ENCODE measurements at places on chromosomes 5 and 9. TPM values are rescaled to one million over a fixed set of nuclear protein-coding genes. Genes with fewer than 3 reads are reported as not detected.

DNA sequence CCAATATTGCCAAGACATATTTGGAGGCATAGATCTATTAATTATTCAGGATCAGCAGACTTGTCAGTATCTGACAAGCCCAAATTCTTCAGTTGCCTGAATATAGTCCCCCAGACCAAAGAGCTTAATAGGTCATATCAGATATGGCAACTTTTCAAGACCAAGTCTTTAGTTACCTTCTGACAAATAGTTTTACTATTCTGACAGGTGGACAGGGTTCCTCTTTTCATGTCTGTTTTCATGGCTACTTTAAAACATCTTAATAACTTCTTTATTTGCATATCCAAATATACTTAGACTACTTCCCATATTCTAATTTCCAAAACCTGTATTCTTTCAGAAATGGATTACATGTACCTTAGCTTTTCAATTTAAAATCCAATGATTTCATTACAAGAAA, 65.4 kb downstream of the AUH start:
- no peak overlapping the region for H3K4me3 ChIP-seq
- H3K4me1 ChIP-seq = peaks cover 2% of the 10 kb centered on the region
- DNase-seq = no peak
- H3K27me3 ChIP-seq = no peaks in the 10 kb centered on the region
- H3K27ac ChIP-seq = no peak overlapping the region
- H3K36me3 ChIP-seq = no peaks in the 10 kb centered on the region

DNA sequence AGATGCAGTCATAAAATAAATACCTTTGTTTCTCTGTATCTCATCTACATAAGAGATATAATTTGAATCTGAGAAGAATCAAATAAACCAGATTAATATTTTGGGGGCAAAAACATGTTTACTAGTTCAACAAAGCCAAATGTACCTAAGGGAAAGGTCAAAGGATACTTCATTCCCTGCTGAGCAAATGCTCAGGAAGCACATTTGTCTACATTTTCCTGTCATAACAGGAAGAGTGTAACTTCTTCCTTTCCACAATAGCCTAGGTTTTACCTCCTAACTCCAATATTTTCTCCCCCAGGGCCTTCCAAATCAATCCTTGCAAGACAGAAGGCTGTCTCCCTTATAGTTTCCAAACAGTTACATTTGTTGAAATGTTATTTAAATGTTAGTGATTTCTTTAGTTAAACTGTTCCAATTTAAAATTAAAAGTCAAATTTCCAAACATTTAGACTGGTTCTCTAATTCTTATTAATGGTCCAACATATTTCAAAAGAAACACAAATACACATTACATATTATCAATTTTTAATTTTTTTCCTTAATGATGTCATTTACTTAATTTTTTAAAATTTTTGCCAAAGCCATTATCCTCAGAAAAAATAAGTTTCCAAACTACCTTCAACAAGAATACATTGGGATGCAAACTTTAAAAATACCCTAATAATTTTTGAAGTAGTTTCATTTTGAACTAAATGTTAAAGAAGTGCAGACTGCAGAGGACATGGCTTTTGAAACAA, 67.8 kb downstream of the MEF2C start:
- no peaks in the 10 kb centered on the region for H3K36me3 ChIP-seq
- H3K4me3 ChIP-seq = no peak overlapping the region
- no peak for DNase-seq
- H3K27me3 ChIP-seq = no peaks in the 10 kb centered on the region
- H3K4me1 ChIP-seq = no peaks in the 10 kb centered on the region

DNA sequence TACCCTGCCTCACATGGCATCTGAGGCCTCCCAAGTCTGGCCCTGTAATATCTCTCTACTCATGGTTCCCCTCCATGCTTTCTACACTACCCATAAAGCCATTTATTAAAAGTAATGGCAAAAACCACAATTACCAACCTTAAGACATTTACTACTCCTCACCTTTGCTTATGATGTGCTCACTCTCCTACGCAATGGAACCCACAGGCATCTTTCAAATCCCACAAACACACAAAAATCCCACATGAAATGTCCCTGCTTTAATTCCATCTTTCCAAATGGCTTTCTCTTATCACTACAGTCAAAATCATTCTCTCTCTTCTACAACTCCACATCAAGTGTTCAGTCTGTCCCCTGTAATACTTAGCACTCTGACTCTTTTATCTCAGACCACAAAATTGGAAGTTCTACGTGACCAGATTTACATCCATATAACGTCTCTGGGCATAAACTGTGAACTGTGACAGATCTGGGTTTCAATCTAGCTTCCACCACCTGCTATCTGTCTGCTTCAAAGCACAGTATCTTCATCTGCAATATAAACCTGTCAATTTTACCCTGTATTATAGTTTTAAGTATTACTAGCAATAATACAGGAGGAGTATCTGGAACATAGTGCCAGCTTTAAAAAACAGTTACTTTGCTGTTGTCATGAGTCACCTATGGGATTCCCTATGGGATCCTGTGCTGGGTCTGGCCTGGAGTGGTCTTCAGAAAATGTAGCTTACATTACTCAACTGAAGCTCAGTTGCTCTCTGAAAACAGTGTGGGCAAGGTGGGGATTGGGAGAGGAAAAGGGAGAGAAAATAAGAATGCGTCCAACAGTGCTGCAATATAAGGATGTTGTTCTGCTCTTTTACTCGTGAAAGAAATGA, 137.1 kb upstream of the TRIM32 start:
- no peak overlapping the region for H3K4me3 ChIP-seq
- H3K27me3 ChIP-seq = no peaks in the 10 kb centered on the region

The GNA14 gene
- total RNA-seq = 23.6 TPM

The ANKRD20A1 gene
- total RNA-seq = 2.4 TPM

Measured in uterus (tissue), 4 donors.